Activated CD4-positive, alpha-beta T cell treated with anti-CD3 and anti-CD28 coated beads, Interleukin-2, amount 10 ng/mL, durations not matched to agents 7 days and 5 days (primary cell): ENCODE measurements at places on chromosomes 6 and 20. TPM values are rescaled to one million over a fixed set of nuclear protein-coding genes. Genes with fewer than 3 reads are reported as not detected.

DNA sequence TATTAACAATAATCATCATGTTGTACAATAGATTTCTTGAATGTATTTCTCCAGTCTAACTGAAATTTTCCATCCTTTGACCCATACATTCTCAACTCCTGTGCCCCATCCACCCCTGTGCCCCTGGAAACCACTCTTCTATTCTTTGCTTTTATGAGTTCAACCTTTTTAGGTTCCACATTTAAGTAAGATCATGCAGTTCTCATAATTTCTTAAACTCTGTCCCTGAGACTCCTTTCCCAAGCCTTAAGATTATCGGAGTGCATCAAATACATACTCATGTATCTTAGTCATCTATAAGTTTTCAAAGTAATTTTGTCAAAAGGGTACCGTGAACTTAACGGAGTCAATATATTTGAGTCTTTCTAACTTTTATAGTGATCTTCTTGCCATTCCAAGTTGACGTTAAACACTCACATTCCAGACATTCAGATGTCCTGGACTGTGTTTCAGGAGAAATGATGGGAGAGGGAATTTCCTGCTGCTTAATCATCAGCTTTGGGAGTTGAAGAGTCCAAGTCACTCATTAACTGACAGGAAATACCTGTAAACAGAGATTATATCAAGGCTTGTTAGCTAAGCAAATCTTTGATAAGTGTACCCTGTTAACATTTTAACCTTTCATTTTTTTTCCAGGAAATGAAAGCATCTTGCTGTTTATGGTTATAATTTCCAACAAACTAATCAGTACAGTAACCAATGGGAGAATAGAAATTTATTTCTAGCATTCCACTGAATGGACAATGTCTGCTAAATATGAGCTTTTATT, 73.3 kb downstream of the ADGRG6 start:
- no peak overlapping the region for H3K4me3 ChIP-seq
- no peaks in the 10 kb centered on the region for H3K4me1 ChIP-seq
- no peak overlapping the region for H3K27ac ChIP-seq
- H3K27me3 ChIP-seq: peaks cover 3% of the 10 kb centered on the region

DNA sequence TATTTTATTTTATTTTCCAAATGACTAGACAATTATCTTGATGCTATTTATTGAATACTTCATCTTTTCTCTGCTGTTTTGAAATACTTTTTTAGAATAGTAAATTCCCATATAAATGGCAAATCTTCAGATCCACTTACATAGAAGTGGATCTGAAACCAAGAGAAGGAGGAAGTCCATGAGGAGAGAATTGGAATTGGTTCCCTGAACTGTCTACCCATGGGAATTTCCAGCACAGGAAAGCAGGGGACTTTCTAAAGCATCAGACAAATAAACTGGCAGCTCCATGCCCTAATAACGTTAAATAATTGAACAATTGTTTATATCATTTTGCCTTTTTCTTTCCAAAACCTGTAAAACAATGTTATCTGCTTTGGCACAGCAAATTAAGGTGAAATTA, 47.1 kb upstream of the PNRC1 start:
- H3K27me3 ChIP-seq: no peaks in the 10 kb centered on the region
- peaks cover 4% of the 10 kb centered on the region for H3K36me3 ChIP-seq
- peaks cover 5% of the 10 kb centered on the region for H3K4me1 ChIP-seq
- no peak overlapping the region for H3K4me3 ChIP-seq
- H3K27ac ChIP-seq: no peak overlapping the region
- DNase-seq: no peak

GRCh38 chr6:111183702-111184517, 96.6 kb downstream of the SLC16A10 start:
- H3K36me3 ChIP-seq: peaks cover 2% of the 10 kb centered on the region
- no peaks in the 10 kb centered on the region for H3K4me1 ChIP-seq
- no peak for DNase-seq
- H3K27me3 ChIP-seq: no peaks in the 10 kb centered on the region
- H3K4me3 ChIP-seq: no peak overlapping the region

DNA sequence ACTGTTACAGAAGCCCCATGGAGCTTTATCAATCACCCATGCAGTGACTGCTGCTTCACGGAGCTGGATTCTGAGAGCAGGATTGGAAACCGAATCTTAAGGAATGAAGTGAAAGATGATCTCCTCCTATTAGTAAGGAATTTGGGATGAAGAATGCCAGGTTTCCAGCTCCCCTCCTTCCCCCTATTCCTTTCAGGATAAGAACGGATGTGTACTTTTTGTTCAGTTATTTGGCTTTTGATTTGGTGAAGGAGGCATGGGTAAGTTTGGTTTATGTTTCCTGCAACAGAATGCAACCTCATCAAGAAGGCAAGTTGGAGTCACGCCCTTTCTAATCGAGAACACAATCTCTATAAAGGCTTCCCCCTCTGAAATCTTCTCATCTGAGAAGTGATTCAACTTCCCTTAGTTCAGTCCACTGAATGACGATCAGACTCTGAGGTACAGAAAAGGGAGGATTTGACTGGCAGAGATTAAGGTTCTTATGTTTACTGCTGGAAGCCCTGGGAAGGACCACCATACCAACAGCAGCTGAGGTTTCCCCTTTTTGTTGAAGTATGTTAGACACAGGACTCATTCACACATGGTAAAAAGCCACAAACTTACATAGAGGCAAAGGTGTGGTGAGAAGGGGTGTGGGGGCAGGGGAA, 5.5 kb downstream of the ELMO2 start:
- peaks cover 46% of the 10 kb centered on the region for H3K36me3 ChIP-seq
- H3K27ac ChIP-seq: peak overlapping the region; percentile 93
- H3K4me1 ChIP-seq: peaks cover 72% of the 10 kb centered on the region

GRCh38 chr6:118372413-118372812, 175.7 kb upstream of the PLN start:
- H3K27me3 ChIP-seq: peaks cover 2% of the 10 kb centered on the region
- H3K4me3 ChIP-seq: no peak overlapping the region
- no peaks in the 10 kb centered on the region for H3K4me1 ChIP-seq
- no peak for DNase-seq
- H3K27ac ChIP-seq: no peak overlapping the region
- H3K36me3 ChIP-seq: peaks cover 2% of the 10 kb centered on the region

The C2 gene
- total RNA-seq: 1.3 TPM

The EPHA7 gene
- total RNA-seq: not detected

The MUC22 gene
- not detected for total RNA-seq

The INSM1 gene
- total RNA-seq: not detected
